T-helper 22 cell (primary cell): ENCODE measurements at places on chromosomes 2 and 18.
A peak's percentile ranks its signal among the peaks of the same experiment; 100 is the strongest.

DNA sequence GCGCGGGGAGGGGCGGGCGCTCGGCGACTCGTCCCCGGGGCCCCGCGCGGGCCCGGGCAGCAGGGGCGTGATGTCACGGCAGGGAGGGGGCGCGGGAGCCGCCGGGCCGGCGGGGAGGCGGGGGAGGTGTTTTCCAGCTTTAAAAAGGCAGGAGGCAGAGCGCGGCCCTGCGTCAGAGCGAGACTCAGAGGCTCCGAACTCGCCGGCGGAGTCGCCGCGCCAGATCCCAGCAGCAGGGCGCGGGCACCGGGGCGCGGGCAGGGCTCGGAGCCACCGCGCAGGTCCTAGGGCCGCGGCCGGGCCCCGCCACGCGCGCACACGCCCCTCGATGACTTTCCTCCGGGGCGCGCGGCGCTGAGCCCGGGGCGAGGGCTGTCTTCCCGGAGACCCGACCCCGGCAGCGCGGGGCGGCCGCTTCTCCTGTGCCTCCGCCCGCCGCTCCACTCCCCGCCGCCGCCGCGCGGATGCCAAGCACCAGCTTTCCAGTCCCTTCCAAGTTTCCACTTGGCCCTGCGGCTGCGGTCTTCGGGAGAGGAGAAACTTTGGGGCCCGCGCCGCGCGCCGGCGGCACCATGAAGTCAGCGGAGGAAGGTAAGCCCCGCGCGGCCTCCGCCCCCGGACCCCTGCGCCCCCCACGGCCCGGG is at the start of gene NFATC1:
TSS of gene NFATC1 (plus strand) at position 170 of the 644 bp plus-strand sequence. CDS start at position 465, 295 bp downstream.
- peak; percentile 69 for DNase-seq

DNA sequence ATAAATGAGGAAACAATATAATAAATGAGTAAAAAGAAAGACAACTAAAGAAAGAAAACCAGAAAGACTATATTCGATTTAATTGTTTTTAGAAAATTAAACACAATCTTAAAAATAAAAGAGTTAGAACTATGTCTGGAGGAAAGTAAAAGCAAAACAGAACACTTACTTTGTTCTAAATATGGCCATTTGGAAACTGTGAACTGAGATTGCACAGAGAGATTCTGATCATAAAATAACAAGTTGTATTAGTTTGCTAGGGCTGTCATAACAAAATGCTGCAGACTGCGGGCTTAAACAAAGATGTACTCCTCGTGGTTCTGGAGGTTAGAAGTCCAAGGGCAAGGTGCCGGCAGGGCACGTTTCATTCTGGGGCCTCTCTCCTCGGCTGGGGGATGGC is 128.1 kb upstream of the AQP4 start:
- DNase-seq = no peak

- DNase-seq = no peak
These were observed 18.9 kb downstream of the KRTCAP3 start for GRCh38 chr2:27461118-27461517.

DNA sequence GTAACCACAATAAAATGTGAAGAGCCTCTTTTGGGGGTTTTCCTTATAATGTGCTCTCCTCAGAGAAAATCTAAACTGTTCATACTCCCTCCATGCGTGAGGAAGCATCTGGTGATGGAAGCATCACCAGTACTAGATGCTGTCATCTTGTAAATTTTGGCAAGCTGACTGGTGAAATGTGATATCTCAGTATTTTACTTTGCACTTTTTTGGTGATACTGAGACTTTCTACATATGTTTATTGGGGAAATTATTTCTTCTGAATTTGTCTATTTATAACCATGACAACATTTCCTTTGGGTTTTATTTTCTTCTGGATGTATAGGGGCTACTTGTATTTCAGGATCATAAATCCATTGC is 95.9 kb upstream of the DLGAP1 start:
- no peak for DNase-seq

- no peak for DNase-seq
These were observed 22.9 kb upstream of the RPL37A start for GRCh38 chr2:216475767-216476166.

- DNase-seq = no peak
These were observed 52.8 kb upstream of the TMEM182 start for GRCh38 chr2:102708847-102709559.

DNA sequence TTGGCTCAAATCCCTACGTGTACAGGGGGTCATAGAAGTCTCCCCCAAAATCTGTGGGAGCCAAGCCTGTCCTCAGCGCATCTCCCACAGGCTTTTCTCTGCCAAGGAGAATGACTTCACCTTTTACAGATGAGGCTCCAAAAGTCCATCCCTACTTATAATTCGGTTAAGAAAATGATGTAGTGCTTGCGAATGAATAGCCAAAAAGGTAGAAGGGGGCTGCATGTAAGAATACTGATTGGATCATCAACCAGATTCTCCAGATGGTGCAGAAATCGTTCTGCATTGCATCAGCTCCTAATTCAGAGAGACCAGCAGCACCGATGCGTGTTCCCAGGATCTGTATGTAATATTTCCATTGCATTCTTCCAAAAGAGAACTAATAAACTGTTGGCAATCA is 91.9 kb downstream of the EPHA4 start:
- no peak for DNase-seq

DNA sequence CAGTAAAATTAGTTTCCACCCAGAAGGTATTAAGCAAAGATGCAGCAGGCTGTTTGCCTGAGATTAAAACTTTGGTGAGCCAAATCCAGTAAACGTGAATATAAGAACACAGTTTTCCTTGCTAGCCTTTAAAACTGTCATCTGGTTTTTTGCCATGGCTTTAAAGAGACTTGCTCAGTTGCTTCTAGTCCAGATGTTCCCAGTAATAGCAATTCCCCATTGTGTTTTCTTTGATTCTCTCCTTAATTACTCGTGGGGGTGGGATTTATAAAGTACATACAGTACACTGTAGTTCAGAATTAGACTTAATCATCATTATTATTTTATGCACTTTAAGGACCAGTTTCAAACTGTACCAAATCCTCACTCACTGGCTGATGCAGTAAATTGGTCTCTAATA is 303.5 kb upstream of the ZNF804A start:
- no peak for DNase-seq
